Upper lobe of left lung (tissue), 6 donors: ENCODE measurements at places on chromosomes 7 and 10. TPM values are rescaled to one million over a fixed set of nuclear protein-coding genes. Genes with fewer than 3 reads are reported as not detected.

DNA sequence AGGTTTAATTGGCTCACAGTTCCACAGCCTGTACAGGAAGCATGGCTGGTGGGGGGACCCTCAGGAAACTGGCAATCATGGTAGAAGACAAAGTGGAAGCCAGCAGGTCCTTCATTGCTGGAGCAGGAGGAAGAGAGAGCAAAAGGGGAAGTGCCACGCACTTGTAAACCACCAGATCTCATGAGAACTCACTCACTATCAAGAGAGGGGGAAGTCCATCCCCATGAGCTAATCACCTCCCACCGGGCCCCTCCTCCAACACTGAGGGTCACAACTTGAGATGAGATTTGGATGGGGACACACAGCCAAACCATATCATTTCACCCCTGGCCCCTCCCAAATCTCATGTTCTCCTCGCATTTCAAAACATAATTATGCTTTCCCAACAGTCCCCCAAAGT is 171.9 kb upstream of the CACNA2D1 start:
- peak; percentile 41 for DNase-seq

DNA sequence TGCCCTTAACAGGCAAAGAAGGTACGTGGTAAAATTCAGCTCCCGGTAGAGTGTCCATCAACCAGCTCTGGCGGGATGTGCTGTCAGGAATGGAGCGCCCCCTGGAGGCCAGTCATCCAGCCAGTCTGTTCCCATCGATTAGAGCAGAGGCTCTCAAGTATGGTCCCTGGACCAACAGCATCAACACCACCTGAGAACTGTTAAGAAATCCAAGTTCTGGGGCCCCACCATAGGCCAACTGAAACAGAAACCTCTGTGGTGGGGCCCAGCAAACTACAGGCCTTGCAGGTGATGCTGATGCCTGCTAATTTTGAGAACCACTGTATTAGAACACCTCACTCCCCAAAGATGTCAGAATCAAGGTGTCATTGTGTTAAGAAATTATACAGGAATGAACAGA is 109.2 kb downstream of the DPY19L1 start:
- no peak for DNase-seq

GRCh38 chr10:44393051-44393630 is 8.2 kb upstream of the CXCL12 start:
- DNase-seq, result no peak

- DNase-seq, result no peak
These were observed 15.2 kb downstream of the SLC13A4 start for GRCh38 chr7:135712796-135713195.

Gene C10orf67
- 7.3 TPM for total RNA-seq

Gene CFAP70
- 9.2 TPM for total RNA-seq

Gene ATG9B
- total RNA-seq, result 0.98 TPM
